ENCODE measurements at places on chromosomes 13 and 19. TPM values are rescaled to one million over a fixed set of nuclear protein-coding genes. Genes with fewer than 3 reads are reported as not detected.
A peak's percentile ranks its signal among the peaks of the same experiment; 100 is the strongest.

- peak overlapping the region; percentile 52 for H3K4me3 ChIP-seq
- H3K27ac ChIP-seq: no peak overlapping the region
- DNase-seq: no peak
- no peaks in the 10 kb centered on the region for H3K36me3 ChIP-seq
- peaks cover 99% of the 10 kb centered on the region for H3K27me3 ChIP-seq
Observed at GRCh38 chr13:99955747-99956472, 15.7 kb downstream of the ZIC5 start.

GRCh38 chr13:26473571-26474230, 83.8 kb upstream of the WASF3 start:
- peaks cover 7% of the 10 kb centered on the region for H3K4me1 ChIP-seq
- no peak for DNase-seq
- H3K36me3 ChIP-seq: no peaks in the 10 kb centered on the region
- H3K4me3 ChIP-seq: no peak overlapping the region

Gene FCER2
- total RNA-seq: 0.30 TPM

DNA sequence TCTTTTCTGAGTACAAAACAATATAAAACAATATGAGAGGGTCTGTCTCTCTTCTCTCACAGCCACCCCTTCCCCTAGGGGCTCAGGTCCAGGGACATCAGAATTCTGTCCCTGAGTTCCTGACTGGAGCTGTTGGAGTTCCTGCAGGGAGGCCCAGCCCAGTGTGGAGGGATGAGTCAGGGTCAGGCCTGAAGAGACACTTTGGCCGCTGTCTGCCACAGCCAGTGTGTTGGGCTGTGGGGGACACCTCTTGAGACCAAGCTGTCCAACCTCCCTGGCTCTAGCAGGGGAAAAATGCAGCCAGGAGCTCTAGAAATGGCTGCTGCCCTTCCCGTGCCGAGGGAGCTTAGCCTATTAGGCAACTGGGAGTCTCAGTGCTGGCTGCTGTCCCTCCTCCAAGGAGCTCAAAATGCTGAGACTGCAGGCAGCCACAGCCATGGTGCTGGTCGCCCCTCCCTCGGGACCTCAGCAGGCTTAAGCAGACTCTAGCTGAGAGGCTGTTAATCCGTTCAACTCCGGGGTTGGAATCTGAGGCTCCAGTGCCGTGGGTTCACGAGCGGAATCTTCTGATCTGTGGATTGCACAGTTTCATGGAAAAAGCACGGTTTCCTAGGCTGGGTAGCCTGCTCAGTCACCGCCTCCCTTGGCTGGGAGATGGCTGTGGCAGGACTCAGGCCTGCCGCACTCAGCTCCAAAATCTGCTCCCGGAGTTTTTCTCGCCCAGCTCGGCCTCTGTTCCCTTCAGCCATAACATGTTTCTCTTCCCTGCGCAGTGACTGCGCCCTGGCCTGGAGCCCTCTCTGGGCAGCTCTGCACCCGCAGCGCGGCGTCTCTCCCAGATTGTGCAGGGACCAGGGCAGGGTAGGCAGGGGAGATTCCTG, 3.8 kb upstream of the ZNF626 start:
- H3K27me3 ChIP-seq: no peaks in the 10 kb centered on the region
- peak; percentile 29 for DNase-seq
- peak overlapping the region; percentile 37 for H3K4me3 ChIP-seq
- H3K36me3 ChIP-seq: no peaks in the 10 kb centered on the region
- H3K27ac ChIP-seq: peak overlapping the region; percentile 40
